ENCODE measurements at places on chromosomes 2 and 18.

DNA sequence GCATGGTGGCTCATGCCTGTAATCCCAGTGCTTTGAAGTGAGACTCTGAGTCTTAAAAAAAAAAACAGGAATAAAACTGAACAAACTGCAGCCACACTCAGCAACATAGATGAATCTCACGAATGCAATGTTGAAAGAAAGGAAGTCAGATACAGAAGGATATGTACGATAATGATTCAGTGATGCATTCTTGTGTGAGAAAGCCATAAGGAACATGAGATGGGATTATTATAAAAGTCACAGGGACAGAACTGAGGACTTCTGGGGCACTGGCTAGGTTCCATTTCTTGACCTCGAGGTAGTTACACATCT lies 56.9 kb upstream of the SMAD2 start:
- DNase-seq, result no peak

DNA sequence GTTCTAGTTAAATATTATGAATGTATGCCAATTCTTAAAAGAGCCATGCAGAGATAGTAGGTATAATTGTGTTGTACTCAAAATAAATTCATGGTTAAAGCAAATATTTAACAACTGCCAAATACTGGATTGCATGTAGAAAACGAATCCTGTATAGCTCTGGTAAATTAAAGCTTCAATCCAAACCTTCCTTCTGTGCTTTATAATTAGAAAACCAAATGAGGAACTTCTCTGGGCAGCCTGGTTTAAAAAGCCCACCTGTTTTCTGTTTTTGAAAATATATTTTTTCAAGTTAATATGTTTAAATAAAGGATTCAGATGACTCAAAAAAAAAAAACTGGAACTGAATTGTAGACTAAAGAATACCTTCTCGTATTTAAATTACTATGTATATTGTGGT lies 48.3 kb upstream of the ITGA4 start:
- DNase-seq, result no peak

DNA sequence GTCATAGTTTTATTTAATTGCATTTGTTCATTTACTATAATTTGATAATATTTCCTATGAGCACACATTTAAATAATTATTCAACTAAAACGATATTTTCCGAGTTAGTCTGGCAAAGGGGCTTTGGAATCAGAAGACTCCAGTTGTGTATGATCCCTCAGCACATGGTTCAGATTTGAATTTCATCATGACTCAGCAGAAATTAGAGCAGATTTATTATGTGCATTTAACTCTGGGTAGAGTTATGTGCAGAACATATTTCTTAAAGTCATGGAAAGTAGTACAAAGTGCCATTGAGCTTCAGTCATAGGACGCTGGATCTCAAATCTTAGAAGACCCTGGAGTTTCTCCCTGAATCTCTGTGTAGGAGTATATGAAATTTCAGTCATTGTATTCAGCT lies 106.7 kb downstream of the ADCYAP1 start:
- no peak for DNase-seq

DNA sequence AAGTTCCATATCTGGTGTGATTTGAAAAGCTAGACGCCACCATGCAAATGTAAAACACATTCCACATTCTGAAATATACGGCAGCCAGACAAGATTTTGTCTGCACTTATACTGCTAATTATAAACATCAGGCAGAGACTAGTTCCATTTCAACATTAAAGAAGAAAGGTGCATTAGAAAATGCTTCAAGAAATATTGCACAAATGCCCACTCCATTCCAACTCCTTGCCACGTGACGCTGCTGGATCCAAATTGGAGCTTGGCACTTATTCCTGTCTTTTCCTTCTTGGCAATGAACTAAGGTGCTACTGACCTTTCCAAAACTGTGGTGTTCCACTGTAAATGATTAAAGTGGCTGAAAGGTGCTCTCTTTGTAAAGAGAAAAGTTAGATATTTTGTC lies 6.3 kb downstream of the COL6A3 start:
- DNase-seq, result no peak

GRCh38 chr18:7908681-7909299 lies 341.7 kb downstream of the PTPRM start:
- DNase-seq, result no peak

DNA sequence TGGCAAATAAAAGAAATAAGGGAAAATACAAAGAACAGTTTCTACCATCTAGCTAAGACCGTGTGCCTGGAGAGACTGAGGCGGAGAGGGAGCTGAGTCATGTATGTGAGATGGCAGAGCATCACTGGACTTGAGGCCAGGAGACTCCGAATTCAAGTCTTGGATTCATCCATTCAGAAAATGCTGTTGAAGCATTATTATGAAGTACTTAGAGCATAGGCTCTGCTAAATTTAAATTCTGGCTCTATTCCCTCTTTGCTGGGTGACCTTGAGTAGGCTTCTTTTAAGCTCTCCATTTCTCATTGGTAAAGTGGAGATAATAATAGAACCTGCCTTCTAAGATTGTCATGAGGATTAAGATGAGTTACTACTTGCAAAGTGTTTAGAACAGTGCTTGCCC lies 34.7 kb downstream of the NPHP1 start:
- DNase-seq, result no peak

- no peak for DNase-seq
These were observed 213.5 kb downstream of the KIAA1328 start for GRCh38 chr18:37042381-37042780.

DNA sequence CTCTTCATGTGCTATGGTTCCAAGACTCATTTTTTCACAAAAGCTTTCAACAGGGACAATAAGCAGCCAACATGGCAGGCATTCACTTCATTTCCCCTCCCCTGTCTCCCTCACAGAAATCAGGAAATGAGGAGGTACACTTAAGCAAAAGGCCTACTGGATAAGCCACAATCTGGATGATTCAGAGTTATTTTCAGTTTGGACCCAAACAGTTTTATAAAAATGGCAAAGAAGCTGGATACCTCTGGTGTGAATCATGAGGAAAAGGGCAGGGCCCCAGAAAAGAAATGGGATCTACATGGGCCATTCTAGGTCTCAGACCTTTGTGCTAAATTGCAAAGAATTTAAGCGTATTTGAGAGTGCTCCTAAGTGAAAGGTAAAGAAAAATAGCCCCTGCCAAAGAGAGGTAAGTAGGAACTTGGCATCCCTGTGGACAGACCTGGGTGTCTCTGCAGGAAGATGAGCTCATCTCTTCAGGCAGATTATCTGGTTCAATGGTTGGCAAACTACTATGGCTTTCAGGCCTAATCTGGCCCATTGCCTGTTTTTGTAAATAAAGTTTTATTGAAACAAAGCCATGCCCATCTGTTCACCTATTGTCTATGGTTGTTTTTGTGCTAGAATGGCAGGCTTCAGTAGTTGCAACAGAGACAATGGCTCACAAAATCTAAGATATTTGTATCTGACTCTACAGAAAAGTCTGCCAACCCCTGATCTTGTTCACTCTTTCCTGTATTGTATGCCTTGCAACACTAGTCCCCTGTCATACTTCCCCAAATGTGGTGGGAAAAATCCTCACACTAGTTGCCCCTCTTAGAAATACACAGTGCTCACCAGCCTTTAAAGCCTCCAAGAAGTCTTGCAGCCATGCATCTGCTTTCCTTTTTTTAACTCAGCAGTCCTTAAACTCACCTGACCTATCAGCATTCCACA lies 315.0 kb downstream of the ALK start:
- no peak for DNase-seq

DNA sequence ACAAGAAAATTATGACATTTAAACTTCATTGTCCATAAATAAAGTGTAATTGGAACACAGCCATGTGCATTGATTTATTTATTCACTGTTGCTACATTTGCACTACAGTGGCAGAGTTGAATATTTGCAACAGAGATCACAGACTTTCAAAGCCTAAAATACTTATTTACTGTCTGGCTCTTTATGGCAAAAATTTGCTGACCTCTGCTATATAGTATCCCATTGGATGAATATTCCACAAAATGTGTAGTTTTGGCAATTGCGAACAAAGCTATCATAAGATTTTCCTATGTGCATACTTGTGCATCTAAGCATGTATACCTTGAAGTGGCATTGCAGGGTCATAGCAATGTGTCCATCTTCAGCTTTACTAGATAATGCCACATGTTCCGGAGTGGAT lies 32.1 kb downstream of the CCDC85A start:
- no peak for DNase-seq

GRCh38 chr18:74806073-74806472 lies 208.4 kb downstream of the ZNF407 start:
- DNase-seq, result no peak

DNA sequence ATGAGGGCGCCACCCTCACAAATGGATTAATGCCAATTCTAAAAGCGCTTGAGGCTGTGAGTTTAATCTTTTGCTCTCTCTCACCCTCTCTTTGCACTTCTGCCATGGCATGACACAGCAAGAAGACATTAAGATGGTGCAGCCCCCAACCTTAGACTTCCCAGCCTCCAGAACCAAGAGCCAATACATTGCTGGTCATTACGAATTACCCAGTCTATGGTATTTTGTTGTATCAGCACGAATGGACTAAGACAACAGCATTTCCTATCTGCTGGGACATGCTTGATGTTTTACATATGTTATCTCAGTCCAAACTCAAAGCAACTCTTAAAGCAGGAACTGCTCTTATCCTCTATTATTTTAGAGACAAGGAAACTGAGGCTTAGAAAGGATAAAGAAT lies 222.9 kb downstream of the STK39 start:
- no peak for DNase-seq

GRCh38 chr2:30862054-30862651 lies 54.9 kb upstream of the CAPN13 start:
- peak; percentile 42 for DNase-seq

DNA sequence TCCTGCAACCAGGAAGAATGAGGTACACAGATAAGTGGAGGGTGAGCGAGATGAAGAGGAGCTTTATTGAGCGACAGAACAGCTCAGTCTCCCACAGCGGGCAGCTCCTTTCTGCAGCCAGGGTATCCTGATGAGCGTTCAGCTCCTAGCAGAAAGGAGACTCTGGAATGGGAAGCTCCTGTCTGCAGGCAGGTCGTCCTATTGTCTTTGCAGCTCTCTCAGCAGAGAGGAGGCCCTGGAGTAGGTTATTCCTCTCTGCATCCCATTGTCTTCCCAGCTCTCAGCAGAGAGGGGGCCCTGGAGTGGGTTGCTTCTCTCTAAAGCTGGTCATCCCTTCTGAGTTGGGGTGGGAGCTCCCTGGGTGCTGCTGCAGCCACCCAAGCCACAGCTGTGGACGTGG lies 41.2 kb downstream of the TAF1B start:
- DNase-seq, result no peak

DNA sequence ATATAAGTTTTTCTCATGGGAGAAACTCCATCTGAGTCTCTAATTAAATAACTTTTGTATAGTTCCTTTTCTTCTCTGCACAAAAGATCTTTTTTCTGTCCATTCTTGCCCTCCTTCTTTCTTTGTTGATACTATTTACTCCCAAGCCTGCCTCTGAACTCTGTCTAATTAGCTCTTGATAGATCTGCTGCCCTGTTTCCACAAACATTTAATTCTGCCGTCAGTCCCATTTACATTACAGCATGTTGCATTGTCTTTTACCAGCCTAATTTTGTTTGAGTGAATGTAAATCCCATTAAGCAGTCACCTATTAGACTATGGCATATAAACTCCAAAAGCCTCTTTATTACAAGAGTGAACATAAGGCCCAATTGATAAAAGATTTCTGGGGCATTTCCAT lies 254.4 kb downstream of the ERBB4 start:
- DNase-seq, result no peak

DNA sequence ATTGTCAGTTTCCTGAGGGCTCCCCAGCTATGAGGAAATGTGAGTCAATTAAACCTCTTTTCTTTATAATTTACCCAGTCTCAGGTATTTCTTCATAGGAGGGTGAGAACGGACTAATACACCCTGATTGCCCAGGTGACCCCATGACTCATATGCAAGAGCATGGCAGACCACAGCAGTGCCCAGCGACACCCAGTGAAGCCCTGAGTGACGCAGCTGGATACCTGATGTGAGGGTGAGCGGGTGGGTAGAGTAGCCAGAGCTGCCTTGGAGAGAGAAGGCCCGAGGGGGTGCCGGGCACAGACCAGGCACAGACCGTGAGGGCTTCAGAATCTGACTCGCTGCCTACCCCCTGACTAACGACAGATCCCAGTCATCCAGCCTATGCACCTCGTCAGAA lies 15.4 kb downstream of the ALPG start:
- no peak for DNase-seq

GRCh38 chr2:57674025-57674424 lies 372.6 kb upstream of the VRK2 start:
- DNase-seq, result no peak

GRCh38 chr2:79713131-79713785 lies 200.4 kb downstream of the CTNNA2 start:
- DNase-seq, result no peak

GRCh38 chr2:69780921-69781320 lies 39.0 kb downstream of the ANXA4 start:
- DNase-seq, result no peak

- no peak for DNase-seq
These were observed 75.3 kb upstream of the DLX2 start for GRCh38 chr2:172177996-172178395.

DNA sequence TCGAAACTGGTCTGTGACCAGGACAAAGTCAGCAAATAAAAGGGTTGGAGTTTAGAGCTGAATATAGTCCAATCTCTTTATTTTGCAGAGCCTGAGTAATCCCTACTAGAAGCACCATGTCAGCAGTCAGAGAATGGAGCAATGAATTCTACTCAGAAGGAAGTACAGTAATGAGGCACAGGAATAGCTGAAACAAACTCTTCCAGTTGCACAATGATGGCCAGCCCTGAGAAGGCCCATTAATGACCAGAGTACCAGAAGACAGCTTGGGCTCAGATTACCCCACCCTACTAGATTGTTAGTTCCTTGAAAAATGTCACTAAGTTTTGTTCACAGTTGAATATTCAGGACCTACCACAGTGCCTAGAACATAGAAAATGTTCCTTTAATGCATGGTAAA lies 40.3 kb upstream of the SCG2 start:
- DNase-seq, result no peak

GRCh38 chr2:212619954-212620353 lies 81.4 kb upstream of the ERBB4 start:
- no peak for DNase-seq

- no peak for DNase-seq
These were observed 672.7 kb downstream of the ZEB2 start for GRCh38 chr2:143847257-143847656.

GRCh38 chr18:10045296-10045891 lies 131.6 kb downstream of the VAPA start:
- no peak for DNase-seq

GRCh38 chr2:230774348-230774951 lies 61.8 kb downstream of the CAB39 start:
- DNase-seq, result no peak
